Hematopoietic multipotent progenitor cell treated with erythropoietin and hydrocortisone succinate and interleukin-3 and kit ligand, for 4 days (in vitro differentiated cells): ENCODE measurements at places on chromosomes 11 and 22.
A peak's percentile ranks its signal among the peaks of the same experiment; 100 is the strongest.

- DNase-seq = no peak
These were observed 31.4 kb downstream of the NUMA1 start for GRCh38 chr11:72048766-72049460.

DNA sequence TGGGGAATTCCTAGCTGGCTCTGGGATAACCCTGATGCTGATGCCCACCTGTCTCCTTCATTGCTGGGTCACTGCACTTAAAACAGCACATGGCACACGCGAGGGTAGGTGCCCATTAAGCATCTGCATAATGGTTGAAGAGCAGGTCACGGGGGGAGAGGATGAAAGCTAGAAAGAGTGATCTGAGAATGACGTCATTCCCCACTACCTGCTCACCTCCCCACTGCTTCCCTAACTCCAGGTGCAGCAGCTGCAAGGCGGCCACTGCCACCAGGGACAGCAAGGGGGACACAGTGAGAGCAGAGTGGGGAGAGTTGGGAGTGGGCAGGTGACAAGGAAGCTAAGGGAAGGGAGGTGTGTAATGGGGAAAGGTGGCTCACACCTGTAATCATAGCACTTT, 27.0 kb downstream of the ADA2 start:
- no peak for DNase-seq

DNA sequence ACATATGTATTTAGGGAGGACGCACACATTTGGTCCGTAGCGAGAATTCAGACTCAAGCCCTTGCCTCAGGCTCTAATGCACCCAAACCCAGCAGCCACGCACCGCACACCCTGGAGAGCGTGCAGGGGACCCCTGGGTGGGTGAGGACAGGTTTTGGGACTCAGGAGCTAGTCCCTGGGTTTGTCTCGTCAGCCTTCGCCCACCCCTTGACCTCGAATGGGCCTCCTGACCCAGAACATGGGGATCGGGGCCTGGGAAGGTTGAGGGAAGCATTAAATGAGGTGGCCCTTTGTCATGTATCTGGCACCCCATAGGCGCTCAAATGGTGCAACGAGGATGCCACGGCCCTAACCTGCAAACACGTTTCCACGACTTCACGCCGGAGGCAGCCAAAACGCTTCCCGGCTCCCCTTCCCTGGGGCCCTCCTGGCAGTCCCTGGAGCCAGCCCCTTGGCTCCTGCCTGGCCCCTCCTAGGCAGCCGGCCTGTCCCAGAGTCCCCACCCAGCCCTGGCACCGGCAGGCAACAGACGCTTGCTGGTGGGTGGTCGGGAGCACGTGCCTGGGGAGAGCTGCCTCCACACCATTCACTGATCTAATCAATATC, 5.5 kb upstream of the LINC01488 start:
- DNase-seq = no peak

DNA sequence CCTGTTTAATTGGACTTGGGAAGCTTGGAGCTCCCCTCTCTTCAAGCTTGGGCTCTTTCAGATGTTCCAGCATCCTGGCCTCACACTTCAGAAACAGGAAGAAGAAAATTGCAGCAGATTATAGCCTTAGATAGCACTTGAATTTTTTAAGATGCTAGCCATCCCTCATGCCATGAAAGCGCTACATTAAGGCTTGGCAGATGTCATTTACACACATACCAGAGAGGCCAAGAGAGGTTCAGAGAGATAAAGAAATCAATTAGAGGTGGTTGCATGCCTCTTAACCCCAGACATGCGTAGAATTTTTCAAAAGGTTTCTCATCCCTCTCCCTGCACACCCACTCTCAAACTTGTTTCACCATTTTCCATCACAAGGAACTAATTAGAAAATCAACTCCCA, 31.9 kb upstream of the DBX1 start:
- no peak for DNase-seq

DNA sequence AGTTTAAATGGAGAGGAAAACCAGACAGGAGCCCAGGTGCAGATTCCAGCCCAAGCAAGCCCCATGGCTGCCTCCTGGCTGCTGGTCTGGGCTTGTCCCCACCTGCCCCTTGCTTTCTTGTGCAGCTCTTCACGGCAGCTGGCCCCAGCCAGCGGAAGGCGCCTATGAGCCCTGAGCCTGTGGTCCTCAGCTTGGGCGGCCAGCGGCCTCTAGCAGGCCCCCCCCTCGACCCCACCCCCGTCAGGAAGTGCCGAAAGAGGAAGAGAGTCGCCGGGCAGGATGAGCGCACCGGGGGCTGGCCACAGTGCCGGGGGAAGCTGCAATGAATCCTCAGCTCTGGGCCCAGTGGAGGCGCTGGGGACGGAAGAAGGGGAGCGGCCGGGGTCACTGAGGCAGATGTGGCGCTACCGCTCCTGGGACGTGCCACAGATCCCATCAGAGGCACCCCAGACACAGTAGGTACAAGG, 2.1 kb upstream of the DGKZ start:
- DNase-seq = peak; percentile 80

GRCh38 chr11:130381317-130381716, 47.1 kb downstream of the ADAMTS8 start:
- DNase-seq = no peak

- DNase-seq = peak; percentile 22
These were observed 76.0 kb upstream of the SORL1 start for GRCh38 chr11:121376130-121376529.

- no peak for DNase-seq
These were observed 23.4 kb upstream of the ADA2 start for GRCh38 chr22:17242641-17243040.

GRCh38 chr11:90355200-90355599, 132.4 kb upstream of the CHORDC1 start:
- no peak for DNase-seq

GRCh38 chr11:35485656-35486322, 39.6 kb downstream of the PAMR1 start:
- peak; percentile 86 for DNase-seq

GRCh38 chr22:46327691-46328465, 7.6 kb upstream of the TRMU start:
- DNase-seq = no peak

DNA sequence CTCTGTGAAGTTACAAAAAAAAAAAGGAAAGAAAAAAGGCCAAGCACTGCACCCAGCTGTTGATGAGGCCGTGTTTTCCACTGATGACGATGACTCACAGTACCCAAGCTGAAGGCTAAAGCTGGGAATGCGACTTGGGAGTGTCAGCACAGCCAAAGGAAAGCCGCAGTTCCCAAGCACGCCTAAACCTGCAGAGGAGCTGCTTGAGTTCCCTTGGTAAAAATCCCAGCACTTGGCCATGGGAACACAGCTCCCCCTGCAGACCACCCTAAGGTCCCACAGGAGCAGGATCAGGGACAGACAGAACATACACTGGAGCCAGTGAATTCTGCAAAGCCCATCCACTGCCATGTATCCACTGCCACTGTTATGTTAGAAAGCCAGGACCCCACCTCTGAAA, 39.9 kb downstream of the SERGEF start:
- DNase-seq = peak; percentile 48

DNA sequence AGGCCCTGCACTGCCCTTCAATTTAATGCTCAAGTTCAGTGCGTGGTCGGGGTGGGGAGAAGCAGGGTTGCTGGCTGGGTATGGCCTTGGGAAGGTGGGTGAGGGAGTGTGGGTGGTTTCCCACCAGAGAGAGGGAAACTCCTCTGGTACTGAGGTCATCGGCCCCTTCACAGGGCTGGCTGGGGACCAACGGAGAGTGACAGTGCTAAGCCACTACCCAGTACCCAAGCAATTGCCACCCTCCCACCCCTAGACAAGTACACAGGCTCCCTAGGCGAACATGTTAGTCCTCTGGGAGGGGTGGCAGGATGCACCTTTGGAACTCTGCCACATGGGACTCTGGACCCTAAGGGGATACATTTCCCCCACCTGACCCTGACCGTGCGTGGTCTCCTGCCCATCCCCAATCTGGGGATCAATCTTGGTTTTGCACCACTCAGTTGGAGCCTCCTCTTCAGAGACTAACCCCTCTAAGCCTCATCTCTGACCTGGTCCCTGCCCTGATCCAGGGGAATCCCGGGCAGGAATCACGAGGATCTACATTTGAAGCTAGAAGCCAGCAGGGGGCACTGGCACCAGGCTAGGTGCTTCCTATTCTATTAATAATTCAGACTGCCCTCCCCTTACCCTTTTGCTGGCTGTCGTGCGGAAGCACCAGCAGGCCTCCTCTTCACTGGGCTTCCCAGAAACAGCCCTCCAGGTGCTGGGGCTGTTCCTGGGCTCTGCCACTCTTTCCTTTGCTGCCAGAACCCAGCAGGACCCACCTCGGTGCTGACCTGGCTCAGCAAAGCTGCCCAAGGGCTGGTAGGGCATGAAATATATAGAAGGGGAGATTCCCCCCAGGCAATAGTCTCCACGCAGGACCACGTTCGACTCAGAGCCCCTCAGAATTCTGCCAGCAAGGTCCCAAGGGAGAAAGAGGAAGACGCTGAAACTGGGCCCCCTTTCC, 377.7 kb downstream of the TENM4 start:
- DNase-seq = peak; percentile 5

DNA sequence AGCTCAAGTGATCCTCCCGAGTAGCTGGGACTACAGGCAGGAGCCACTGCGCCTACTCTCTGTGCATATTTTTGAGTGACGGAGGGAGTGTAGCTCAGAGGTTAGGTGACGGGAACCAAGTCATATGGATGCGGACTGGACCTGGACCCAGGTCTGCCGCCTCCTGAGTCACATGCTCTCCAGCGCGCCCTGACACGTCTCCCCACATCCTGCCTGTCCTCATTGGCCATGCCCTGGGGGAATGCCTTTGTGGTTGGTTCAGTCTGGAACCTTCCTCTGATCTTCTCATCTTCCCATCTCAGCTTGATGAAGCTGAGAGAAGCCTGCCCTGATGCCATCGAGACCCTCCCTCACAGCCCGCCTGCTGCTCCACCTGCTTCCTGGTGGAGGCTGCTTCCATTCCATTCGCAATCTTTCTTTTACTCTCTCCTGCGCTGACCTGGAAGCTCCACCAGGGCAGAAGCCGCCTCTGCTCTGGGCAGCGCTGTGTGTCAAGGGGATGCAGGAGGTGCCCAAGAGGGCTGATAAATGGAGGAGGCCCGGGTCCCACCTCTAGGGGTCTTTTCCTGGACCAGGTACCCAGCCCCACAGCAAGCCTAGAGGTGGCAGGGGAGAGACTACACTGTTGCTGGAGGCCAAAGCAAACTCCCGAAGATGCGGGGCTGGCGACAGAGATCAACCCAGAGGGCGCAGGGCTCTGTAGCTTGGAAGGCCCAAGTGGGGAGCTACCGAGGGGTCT, 13.9 kb upstream of the BAIAP2L2 start:
- DNase-seq = no peak

GRCh38 chr11:44223238-44223637, 86.7 kb downstream of the ALX4 start:
- DNase-seq = no peak

GRCh38 chr11:16195651-16196050, 160.7 kb downstream of the SOX6 start:
- DNase-seq = no peak

DNA sequence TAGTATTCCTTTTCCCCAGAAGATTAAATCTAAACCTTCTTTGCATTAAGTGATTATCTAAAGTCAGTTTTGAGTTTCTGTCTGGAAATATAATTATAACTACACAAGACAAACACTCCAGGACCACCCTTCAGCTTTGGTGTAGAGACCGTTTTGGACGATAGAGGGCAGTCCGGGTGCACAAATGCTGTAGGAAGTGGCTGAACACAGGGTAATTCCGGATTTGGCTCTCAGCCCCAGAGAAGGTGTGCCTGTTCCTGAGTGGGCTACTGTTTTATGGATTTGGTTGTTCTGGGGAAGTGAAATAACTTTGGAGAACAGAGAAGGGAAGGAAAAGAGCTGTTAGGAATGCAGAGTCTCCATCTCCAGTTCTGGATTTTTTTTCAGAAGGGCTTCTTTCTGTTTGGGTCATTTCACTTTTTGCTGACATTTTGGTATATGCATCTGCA, 14.8 kb downstream of the EXT2 start:
- DNase-seq = peak; percentile 81

- no peak for DNase-seq
These were observed 10.4 kb upstream of the WNT11 start for GRCh38 chr11:76216536-76217325.
